ENCODE measurements at places on chromosomes 13 and 19.

DNA sequence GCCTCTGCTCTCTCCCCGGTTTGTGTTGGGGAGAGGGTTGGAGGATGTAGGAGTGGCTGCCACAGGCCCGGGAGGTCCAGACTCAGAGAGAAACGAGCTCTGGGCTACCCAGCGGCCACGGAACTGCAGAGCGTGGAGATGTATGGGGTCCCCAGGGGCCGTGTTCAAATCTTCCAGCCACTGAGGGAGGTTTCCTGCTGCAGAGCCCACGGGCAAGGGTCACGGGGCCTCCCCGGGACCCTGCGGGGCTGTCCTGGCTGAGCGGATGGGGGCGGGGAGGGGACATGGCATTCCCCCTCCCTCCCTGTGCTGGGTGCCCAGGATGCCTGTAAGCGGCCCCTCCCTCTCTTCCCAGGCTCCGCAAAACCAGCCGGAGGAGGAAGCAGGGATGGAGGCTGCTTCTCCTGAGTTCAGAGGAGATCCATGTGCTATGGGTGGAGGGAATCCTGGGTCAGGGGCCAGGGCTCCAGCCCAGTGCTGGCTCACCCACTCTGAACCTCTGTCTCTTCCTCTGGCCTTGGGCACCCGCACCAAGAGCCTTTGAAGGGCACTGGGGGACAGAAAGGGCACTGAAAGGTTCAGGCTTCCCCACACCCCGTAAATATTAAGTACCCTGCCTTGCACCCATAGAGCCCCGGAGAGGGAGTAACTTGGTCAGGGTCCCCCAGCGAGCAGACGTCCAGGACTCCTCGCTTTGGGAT, 22.6 kb downstream of the SMIM24 start:
- no peak for DNase-seq

DNA sequence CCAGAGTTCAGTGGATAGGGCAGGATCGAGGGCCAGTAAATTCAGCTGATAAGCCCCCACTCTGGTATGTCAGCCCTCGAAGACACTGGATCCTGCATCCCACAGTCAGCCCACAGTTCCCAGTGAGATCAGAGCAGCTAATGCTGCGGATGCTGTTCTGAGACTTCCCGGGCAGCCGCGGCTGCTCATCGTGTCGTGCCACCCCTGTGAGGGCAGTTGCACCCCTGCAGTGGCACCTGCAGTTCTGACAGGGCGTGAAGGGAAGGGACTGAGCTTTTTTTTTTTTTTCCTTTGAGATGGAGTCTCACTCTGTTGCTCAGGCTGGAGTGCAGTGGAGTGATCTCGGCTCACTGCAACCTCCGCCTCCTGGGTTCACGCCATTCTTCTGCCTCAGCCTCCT, 7.5 kb upstream of the EPN1 start:
- DNase-seq: no peak

GRCh38 chr13:23231241-23231640, 50.5 kb downstream of the SGCG start:
- no peak for DNase-seq

GRCh38 chr13:99053636-99054233, 75.9 kb upstream of the DOCK9 start:
- peak; percentile 64 for DNase-seq

GRCh38 chr19:53892981-53893325, 11.0 kb downstream of the PRKCG start:
- no peak for DNase-seq

GRCh38 chr19:5694167-5694955, 4.3 kb downstream of the RPL36 start:
- DNase-seq: no peak

GRCh38 chr13:96904232-96904631, 90.0 kb downstream of the OXGR1 start:
- no peak for DNase-seq

- no peak for DNase-seq
Measured at GRCh38 chr13:34037636-34038540, 219.9 kb downstream of the RFC3 start.

DNA sequence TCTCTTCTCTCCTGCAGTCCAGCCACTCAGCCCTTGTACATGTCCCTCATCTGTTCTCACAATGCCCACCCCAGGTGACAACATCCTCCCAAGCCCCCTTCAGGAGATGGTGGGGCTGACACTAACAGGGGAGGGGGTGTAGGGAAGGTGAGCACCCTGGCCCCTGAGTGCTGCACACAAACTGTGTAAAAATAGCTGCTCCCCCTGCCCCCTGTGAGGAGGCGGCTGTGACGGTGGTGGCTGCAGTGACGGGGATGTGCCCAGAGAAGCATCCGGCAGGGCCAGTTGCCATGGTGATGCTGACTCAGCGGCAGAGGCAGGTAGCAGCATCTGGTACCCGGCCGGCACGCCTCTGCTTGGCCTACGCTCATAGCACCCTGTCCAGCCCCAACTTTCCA, 13.0 kb upstream of the JUND start:
- DNase-seq: no peak

- no peak for DNase-seq
Measured at GRCh38 chr13:76472916-76473315, 413.3 kb downstream of the KCTD12 start.

- DNase-seq: no peak
Measured at GRCh38 chr13:57846600-57847173, 215.1 kb downstream of the PCDH17 start.

DNA sequence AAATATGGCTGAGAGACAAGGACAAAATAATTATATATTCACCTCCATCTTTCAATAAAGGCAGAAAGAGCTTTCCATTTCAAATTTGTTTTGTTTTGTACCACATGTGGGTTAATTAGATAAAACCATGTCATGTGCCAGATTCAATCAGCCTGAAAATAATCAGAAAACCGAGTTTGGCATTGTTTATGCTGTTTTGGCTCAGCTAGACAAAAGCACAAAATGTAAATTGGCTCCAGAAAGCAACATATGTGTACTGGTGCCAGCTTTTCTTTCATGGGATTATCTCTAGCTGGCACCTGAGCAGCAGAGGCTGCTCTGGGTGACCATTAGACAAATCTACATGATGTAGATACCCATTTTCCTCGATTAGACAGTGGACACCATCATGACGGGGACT, 9.2 kb upstream of the DNAJC15 start:
- no peak for DNase-seq

- no peak for DNase-seq
Measured at GRCh38 chr13:84962141-84962750, 837.0 kb downstream of the SLITRK6 start.

DNA sequence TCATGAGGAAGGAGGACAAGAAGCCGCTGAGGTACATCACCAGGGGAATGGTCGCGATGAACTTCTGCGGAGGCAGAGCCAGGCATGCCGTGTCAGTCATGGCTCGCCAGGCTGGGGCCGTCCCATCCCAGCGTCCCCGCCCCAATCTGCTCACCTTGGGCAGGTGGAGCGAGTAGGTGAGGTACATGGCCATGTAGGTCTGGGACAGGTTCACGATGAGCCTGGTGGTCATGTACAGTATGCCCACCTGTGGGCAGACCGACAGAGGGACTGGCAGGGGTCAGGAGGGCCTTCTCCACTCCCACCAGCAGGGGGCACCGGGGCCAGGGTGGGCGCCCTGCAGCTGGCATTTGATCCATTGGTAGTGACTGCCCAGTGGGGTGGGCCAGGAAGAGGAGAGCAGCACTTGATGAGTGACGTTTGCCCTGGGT, 8.3 kb downstream of the TEKTIP1 start:
- peak; percentile 47 for DNase-seq

DNA sequence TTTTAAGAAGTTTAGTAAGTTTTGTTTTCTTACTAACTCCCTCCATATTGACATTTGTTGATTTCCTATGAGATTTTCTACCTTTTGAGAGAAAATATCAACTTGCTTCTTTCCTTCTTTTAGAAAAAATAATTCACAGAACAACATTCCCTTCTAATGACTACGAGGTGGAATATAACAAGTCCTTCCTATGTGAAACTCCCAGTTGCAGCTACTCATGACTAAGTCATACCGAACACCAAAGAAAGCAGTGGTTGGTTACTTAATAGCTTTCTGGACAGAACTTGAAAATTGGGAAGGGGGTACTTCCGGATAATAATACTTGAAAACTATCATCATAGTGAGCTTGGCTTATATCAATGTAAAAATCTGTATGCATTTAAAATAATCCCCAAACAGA, 144.8 kb downstream of the DACH1 start:
- DNase-seq: no peak

- DNase-seq: no peak
Measured at GRCh38 chr13:109465148-109465547, 321.2 kb downstream of the IRS2 start.

- DNase-seq: no peak
Measured at GRCh38 chr13:40087091-40088002, 431.9 kb downstream of the COG6 start.

GRCh38 chr19:35555301-35556005, 8.0 kb downstream of the ATP4A start:
- DNase-seq: no peak

DNA sequence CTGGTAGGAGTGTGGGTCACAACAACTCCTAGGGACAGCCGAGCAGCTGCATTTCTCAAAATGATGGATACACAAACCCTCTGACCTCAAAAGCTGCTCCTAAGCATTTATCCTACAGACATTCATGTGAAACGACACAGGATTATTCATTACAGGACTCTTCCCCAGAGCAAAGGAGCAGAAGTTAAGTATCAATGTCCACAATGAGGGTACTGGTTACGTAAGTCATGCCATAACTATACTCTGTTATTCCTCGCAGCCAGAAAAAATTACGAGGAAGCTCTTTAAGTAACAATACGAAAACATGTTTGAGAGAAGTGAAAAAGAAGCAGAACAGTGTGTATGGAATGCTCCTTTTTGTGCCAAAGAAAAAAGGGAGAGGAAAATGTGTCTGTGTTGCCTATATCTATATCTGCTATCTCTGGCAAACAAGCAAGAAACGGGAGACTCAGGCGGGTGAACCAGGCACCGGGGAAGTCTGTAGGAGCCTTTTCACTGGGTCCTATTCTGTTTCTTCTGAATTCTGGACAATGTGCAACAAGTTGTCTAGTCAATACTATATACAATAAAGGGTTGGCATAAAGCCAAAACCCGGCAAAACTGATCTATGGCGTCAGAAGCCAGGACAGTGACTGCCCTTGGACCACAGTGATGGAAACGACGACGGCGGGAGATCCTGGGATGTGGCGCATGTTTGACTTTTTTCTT, 1.3 kb downstream of the ISOC2 start:
- DNase-seq: peak; percentile 35

DNA sequence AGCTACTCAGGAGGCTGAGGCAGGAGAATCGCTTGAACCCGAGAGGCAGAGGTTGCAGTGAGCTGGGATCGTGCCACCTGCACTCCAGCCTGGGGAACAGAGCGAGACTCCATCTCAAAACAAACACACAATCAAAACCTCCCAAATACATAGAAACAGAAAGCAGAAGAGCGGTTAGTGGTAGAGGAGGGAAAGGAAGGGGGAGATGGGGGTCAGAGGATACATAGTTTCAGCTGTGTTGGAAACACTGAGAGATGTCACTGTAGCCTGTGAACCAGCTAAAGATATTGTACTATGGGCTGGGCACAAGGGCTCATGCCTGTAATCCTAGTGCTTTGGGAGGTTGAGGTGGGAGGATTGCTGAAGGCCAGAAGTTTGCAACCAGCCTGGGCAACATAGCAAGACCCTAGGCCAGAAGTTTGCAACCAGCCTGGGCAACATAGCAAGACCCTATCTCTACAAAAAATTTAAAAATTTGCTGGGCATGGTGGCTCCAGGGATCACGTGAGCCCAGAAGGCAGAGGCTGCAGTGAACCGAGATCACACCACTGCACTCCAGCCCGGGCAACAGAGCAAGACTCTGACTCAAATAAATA, 49.9 kb downstream of the GNG7 start:
- DNase-seq: no peak

GRCh38 chr19:7857727-7858108, 16.5 kb downstream of the PRR36 start:
- no peak for DNase-seq

- no peak for DNase-seq
Measured at GRCh38 chr13:95352486-95352885, 51.2 kb upstream of the ABCC4 start.

- no peak for DNase-seq
Measured at GRCh38 chr19:10295847-10296591, 6.3 kb downstream of the ICAM5 start.

- no peak for DNase-seq
Measured at GRCh38 chr13:45950386-45951000, 98.9 kb upstream of the SIAH3 start.

DNA sequence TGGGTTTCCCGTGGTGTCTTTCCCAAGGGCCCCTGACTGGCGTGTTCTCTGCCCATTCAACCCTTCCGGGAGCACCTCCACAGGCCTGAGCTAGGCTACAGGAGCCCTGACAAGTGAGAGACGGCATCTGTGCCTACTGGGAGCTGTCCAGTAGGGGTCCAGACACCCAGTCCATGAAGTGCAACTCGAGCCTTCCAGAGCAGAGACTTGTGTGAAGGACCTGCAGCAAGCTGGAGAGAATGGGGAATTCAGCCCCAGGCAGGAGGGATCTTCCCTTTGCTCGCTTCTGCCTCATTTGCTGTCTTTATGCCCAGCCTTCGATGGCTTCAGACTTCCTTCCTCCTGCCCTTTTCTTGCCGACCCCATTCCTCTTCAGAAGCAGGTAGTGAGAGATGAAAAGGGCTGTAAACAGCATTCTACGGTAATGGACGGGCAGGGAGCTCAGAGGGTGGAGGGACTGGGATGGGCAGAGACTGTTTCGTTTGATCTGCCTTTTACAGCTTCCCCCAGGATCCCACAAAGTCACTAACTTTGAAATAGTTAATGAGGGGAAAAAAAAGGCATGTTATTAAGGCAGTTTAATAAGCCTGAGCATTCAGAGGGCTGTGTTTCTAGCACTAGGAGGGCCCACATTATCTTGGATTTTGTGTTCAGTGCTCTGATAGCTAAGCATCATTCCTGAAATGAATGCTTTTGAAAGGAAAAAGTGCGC, 327.6 kb downstream of the FGF9 start:
- no peak for DNase-seq

DNA sequence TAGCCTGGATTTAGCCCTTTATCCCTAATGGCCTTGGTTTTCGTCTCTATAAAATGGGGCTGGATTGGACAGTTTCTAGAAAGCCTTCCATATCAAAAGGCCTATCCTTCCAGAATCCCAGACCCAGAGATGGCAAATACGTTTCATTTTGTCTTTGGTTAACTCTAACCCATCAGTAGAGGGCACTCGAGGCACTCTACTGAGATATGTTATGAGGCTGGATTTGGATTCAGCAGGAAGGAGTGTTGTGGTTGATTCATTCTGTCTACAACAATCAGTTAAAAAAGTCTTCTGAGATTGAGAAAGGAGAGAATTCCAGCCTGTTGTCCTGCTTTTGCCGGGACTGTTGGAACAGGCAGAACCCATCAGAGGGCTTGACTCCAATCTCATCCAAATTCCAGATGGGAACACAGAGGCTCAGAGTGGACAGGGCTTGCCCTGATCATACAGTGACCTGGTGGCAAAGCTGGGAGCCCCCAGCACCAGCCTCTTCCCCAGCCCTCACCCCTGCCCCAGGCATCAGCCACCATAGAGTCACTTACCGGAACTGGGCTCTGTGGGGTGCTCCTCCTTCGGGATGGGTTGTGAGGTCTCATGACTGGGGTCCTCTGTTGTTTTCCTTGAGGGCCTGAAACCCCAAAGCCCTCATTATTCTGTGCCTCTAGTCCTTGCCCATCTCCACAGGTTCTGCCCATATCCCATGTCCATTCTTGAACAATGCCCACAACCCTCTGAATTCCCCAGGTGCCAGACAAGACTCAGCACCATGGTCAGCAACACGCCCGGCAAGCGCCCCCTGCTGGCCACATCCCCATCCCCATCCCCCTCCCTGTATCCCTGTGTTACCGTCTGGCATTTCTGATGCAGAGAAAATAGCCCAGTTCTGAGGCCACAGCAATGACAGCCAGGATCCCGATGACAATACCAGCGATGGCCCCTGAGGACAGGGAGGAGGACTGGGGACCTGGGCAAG, 12.3 kb upstream of the ZNF180 start:
- no peak for DNase-seq
